ENCODE measurements at places on chromosomes 12 and 14.

DNA sequence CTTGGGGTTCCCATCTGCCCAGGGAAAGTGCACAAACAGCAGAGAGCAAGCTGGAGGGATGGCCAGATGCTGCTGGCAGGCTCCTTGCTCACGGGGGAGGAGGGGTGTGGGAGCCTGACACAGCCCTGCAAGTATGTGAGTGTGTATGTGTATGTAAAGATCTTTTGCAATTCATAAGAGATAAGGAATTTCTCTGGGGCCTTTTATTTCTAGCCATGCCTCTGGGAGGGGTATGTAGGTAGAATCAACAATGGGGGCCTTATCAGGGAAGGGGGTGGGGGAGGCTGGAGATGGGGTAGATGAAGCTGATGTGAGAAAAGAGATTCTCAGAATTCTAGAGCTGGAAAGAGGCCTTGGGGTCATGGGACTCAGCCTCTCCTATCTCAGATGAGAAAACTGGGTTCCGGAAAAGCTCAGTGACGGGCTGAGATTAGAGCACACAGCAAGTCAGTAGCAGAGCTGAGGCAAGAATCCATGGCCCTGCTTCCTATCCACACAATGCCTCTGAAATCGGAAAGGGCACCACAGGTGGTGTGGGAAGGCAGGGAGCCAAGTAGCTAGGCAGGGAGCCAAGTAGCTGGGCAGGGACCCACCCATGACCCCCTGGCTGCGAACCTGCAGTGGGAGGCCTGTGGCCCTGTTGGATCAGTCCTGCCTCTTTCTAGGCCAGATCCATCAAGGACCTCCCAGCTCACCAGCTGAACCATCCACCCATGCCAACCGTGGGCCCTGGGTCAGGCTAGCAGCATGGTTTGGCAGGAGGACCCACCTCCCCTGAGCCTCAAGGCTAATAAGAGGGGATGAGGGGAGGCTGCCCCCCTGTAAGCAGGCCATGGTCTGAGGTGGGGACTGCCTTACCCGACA is 54.7 kb downstream of the PLEKHG3 start:
- DNase-seq = no peak

GRCh38 chr14:104209985-104210816 is 71.8 kb downstream of the KIF26A start:
- DNase-seq = no peak

DNA sequence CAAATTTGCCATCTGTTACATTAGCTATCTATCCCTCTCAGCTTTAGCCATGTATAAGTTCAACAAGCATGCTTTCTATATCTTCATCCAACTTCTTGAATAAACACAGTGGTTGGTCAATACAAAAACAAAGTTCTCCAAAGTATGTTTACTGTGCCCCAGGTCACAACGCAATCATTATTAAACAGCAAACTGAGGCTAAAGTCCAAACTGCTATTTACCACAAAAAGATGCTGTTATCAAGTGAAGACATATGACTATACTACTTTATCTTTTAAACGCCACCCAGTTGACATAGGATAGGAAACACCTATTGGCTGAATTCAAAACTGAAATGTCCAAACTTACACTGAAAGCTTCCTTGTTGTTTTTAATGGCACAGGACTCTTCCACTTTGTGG is 11.7 kb downstream of the ZCCHC8 start:
- no peak for DNase-seq

- DNase-seq = no peak
Measured at GRCh38 chr14:84312551-84312950, 1217.4 kb upstream of the FLRT2 start.

- no peak for DNase-seq
Measured at GRCh38 chr12:13199592-13199991, 3.1 kb downstream of the EMP1 start.

GRCh38 chr12:17079251-17079909 is 473.4 kb upstream of the LMO3 start:
- no peak for DNase-seq

- no peak for DNase-seq
Measured at GRCh38 chr14:73807457-73807856, 44.2 kb upstream of the PTGR2 start.

- DNase-seq = peak; percentile 99
Measured at GRCh38 chr14:75399843-75400775, 27.7 kb upstream of the JDP2 start.

DNA sequence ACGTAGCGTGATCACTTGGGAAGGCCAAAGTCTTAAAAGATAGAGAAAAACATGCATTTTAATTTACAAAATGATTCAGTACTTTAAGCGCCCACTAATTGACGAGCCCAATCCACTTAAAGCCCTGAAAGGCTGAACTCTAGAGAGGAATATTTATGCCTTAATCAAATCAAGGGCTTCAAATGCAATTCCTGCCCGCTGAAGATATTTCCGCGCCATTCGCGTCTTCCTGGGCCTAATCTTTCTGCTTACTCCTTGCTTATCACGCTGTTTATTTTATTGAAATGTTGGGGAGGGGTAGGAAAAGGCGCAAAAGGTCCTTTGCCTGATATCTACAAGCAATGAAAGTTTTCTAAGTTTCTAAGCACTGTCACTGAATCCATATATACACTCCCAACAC is 4.0 kb downstream of the TBX3 start:
- no peak for DNase-seq

DNA sequence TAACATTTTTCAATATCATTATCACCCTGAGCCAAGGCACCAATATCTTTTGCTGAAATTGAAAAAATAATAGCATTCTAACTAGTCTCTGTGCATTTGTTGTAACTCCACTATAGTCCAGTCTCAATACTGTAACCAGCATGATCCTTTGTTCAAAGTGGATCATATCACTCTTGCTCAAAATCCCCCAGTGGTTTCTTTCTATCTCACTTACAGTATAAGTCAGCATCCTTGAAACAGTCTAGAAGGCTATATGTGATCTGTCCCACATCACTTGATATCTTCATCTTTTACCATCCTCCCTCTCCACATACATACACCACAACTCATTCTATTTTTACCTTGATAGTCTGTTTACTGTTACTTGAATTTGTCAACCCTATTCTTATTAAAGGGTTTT is 435.7 kb downstream of the CCER1 start:
- DNase-seq = no peak

GRCh38 chr12:64027311-64027710 is 182.8 kb downstream of the SRGAP1 start:
- DNase-seq = no peak

- DNase-seq = peak; percentile 29
Measured at GRCh38 chr14:68661226-68662225, 131.3 kb downstream of the ZFP36L1 start.

DNA sequence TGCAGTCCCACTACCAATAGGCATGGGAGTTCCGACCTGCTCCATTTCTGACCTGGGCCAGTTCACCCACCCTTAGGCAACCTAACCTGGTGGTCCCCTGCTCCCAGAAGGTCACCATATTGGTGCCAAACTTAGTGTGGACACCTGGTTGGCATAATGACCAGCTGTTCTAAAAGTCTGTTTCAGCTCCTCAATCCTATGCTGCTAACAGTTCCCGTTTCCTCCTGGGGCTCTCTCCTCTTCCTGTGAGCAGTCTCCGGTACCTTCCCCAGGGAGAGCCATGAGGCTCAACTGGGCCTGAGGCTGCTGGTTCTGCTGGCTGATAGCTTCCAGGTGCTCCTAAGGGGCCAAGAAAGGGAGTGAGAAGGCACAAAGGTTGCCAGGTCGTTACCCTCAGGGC is 15.9 kb upstream of the BLTP3B start:
- no peak for DNase-seq

DNA sequence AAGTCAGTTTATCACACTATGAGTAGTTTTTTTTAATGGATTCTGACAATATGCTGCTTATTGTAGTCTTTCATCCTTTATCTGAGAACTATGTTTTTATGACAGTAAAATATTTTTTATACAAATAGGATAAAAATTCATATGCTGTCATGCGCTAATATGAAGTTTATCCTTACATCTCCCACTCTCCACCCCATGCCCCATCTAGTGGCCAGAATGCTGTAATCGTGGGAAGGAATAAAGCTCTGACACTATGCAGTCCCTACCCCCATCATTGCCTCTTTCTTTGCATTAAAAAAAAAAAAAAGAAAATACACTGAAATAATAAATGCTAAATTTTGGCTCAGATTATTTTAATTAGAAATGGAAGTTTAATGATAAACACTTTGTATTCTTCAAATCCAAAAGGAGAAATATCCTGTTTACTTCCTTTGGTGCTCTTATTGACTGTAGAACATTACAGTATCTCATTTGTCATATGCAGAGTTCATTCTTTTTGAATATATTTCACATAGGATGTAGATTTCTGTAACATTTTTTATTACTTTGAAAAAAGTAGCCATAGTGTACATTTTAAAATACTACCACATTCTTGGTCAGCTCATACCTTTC is 145.9 kb upstream of the SLCO1C1 start:
- DNase-seq = no peak

DNA sequence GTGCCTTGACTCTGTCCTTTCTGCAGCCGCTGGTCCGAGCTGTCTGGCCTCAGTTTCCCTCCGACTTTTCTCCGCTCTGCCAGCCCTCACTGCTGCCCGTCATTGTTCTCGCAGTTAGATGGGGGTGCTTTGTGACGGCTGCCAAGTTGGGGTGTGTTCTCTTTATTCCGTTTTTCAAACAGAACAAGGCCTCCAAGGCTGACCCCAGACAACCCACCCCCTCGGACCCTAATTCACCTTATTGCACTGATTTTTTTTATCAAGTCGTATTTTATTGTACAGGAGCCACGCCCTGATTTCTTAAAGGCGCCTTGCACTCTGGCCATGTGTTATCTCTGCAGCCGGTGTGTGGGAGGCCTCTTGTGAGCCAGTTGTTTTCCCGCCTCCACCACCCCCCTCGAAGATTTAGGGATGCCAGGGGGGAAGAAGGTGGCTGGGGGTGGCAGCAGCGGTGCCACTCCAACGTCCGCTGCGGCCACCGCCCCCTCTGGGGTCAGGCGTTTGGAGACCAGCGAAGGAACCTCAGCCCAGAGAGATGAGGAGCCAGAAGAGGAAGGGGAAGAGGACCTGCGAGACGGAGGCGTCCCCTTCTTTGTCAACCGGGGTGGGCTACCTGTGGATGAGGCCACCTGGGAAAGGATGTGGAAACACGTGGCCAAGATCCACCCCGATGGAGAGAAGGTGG is 1.3 kb downstream of the VASH1 start:
- no peak for DNase-seq

- no peak for DNase-seq
Measured at GRCh38 chr14:69675877-69676416, 64.6 kb downstream of the SUSD6 start.

GRCh38 chr12:76299536-76300296 is 48.5 kb downstream of the BBS10 start:
- DNase-seq = no peak

GRCh38 chr12:93824514-93825500 is 147.6 kb downstream of the CRADD start:
- DNase-seq = no peak

- no peak for DNase-seq
Measured at GRCh38 chr12:102438047-102438826, 42.1 kb downstream of the IGF1 start.

DNA sequence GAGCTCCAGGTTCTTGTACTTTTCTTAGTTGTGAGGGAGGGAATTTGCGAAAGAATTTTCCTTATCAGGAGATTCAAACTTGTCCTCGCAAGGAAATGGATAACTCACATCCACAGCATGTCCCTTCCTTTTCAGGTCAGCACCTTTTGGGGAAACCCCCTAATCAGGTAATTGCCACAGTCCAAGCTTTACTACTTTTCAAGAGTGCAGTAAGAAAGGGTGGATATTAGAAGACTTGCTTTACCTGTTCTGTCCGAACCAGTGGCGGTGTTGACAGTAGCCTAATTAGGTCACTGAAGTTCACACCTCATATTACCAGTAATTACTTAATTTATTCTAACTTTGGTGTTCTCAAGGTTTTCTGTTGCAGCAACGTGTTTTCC is 6.7 kb upstream of the C12orf50 start:
- no peak for DNase-seq

DNA sequence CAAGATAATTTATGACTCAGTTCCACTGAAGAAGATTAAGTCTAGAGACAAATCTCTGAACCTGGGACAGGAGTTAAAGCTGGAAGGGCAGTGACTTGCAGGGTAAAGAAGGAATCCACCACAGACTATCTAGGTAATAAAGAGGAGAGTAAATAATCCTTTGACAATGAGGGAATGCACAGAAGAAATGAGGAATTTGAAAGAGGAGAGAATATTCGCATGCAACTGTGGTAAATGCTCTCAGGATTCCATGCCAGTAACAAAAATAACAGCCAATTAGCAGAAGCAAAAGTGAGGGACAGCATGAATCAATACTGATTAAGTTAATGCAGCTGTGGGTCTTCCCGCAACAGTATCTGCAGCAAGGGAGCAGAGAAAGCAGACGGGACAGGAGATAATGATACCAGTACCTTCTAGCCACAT is 77.0 kb downstream of the KITLG start:
- no peak for DNase-seq

DNA sequence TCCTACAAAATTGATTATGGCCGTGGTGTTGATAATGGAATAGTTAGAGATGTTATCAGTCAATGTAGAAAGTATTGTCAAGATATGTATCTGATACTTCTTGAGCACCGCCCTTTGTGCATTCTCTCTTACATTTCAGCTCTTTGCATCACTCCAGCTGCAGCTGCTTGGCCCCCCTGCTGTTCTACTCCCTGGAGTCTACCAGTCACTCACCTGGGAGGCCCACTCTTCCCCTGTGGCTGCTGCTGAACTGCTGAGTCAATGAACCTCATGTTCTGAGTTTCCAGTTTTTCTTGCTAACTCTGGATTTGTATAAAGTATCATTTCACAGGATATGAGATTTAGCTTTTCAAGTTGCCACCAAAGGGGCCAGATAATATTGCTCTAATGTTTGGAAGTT is 312.8 kb upstream of the SLC16A7 start:
- DNase-seq = no peak

GRCh38 chr14:89194376-89194775 is 222.7 kb downstream of the FOXN3 start:
- DNase-seq = no peak

DNA sequence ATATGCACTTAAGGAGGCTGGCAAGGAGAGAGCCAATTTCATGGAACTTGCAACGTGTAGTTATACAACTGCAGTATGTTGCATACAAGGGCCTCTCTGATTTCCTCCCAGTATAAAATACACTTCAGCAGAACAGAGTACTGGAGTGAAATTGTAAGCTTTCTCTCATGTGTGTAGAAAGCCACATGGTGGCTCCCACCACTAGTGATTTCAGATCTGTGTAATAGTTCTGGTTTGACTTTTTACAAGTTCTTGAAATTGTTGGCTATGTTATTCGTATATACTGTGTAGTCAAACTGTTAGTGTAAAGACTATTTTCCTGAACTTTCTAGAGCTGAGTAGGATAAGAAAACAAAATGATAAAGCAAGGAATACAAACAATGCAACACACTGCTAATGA is 16.4 kb upstream of the LMO3 start:
- no peak for DNase-seq

- DNase-seq = peak; percentile 68
Measured at GRCh38 chr14:29926701-29927375, 809 bp downstream of the PRKD1 start.

- peak; percentile 67 for DNase-seq
Measured at GRCh38 chr12:29796823-29797263, 13.1 kb upstream of the TMTC1 start.

- DNase-seq = no peak
Measured at GRCh38 chr12:103640410-103640809, 53.3 kb downstream of the STAB2 start.

- DNase-seq = peak; percentile 24
Measured at GRCh38 chr14:74652541-74652940, 40.5 kb upstream of the LTBP2 start.
